Activated CD8-positive, alpha-beta memory T cell treated with anti-CD3 and anti-CD28 coated beads, Interleukin-2, amount 50 U/mL, for 4 hours (primary cell): ENCODE measurements at places on chromosomes 6 and 20.
A peak's percentile ranks its signal among the peaks of the same experiment; 100 is the strongest.

- DNase-seq = no peak
Observed at GRCh38 chr20:60258255-60258863, 300.1 kb downstream of the CDH26 start.

GRCh38 chr6:130575971-130576370, 210.2 kb downstream of the TMEM200A start:
- peak; percentile 28 for DNase-seq

- DNase-seq = no peak
Observed at GRCh38 chr6:118298476-118299427, 249.3 kb upstream of the PLN start.

DNA sequence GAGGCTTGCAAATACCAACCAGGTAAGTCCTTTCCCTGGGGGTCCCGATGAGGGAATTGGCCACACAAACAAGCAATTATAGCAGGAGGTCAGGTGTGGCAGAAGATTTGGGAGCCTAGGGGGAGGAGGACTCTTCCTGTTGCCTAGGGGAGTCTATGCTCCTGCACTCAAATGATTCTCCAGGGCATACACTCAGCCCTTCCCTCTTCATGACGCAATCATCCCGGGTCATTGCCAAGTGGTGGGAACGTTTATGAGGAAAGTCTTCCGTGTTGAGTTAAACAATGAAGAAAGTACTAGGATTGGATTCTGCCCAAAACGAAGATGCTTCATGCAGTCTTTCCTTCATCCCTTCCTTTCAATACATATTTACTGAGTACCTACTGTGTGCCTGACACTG, 186.5 kb upstream of the TSHZ2 start:
- DNase-seq = no peak
